ENCODE measurements at places on chromosomes 7 and 10. TPM values are rescaled to one million over a fixed set of nuclear protein-coding genes. Genes with fewer than 3 reads are reported as not detected.

The EBF3 gene
- total RNA-seq, result 0.11 TPM

The CELF2 gene
- not detected for total RNA-seq

The SLIT1 gene
- not detected for total RNA-seq

The WNT8B gene
- not detected for total RNA-seq

The TMEM236 gene
- total RNA-seq, result 0.07 TPM

The MYH16 gene
- total RNA-seq, result 0.51 TPM

The CYP17A1 gene
- not detected for total RNA-seq

The PHKG1 gene
- 0.21 TPM for total RNA-seq

The FIS1 gene
- 120 TPM for total RNA-seq

The ANKRD61 gene
- total RNA-seq, result 0.50 TPM

The CYP2C18 gene
- 0.16 TPM for total RNA-seq

The PSD gene
- total RNA-seq, result 0.43 TPM

The AKR1C2 gene
- 3,473 TPM for total RNA-seq

The PIP gene
- 0.28 TPM for total RNA-seq

The ELMO1 gene
- total RNA-seq, result 2.9 TPM

All from A549 treated with RU486 at 1 μM for 4 hours (cell line).